ENCODE measurements at places on chromosomes 12 and 14.

GRCh38 chr12:1660304-1661187, 30.3 kb upstream of the ADIPOR2 start:
- no peak for DNase-seq

- DNase-seq, result no peak
Observed at GRCh38 chr14:77187649-77188012, 6.0 kb downstream of the TMEM63C start.

DNA sequence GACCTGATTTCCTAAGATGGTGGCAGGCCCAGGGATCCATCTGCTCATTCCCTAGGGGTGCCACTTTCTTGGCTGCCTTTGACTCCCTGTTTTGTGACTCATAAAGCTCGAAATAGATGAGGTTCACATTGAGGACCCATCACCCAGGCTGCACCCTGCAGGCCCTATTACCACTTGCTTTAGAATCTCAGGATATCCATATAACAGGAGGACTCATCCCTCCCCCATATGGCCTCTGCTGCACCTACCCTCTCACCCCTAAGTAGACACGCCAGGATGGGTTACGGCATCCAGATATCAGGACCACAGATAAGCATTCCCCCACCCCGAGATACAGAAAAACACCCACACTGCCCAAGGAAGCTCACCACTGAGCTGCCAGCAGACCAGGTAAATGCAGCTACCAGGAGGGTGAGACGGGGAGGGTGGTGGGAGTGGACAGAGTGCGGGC, 155.7 kb downstream of the DPF3 start:
- no peak for DNase-seq

- peak; percentile 32 for DNase-seq
Observed at GRCh38 chr12:30862486-30862885, 64.1 kb upstream of the TSPAN11 start.

DNA sequence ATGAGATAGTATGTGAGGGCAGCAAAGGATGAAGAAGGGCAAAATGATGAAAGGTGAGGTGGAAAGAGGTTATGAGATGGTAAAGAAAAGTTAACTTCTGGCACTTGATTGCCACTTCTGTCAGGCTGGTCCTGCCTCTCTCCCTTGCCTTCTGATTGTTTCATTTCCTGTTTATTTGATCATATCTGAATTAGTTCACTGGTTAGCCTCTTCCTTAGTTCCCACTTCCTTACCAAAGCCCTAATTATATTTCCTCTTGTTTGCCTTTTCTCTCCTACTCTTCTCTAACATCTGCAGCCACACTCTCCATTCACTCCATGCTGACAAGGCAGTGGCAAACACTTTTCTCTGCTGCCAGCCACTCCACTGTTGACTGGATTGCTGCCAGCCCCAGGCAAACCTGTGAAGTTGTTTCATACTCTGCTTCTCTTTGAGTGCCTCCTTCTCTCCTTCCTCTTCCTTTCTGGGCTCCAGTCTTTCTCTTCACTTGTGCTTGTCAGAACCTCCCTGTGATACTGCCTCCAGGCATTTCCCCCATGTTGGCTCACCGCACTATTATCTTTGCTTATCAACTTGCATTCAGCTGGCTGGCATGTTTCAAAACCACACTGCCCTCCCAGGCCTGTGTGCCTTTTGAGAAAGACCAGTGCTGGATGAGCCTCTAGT, 8.1 kb downstream of the PNP start:
- DNase-seq, result no peak

GRCh38 chr14:103071544-103072251, 12.3 kb upstream of the LBHD2 start:
- DNase-seq, result no peak

- DNase-seq, result no peak
Observed at GRCh38 chr12:118063576-118064391, 2.8 kb upstream of the WSB2 start.

- DNase-seq, result no peak
Observed at GRCh38 chr14:72515779-72516770, 377.8 kb downstream of the DPF3 start.

GRCh38 chr14:61470261-61470960, 149.0 kb downstream of the PRKCH start:
- DNase-seq, result peak; percentile 69

GRCh38 chr12:92503971-92504593, 198.7 kb upstream of the PLEKHG7 start:
- peak; percentile 60 for DNase-seq

- peak; percentile 72 for DNase-seq
Observed at GRCh38 chr14:49621114-49621881, 699 bp downstream of the MGAT2 start.

GRCh38 chr12:12428961-12429657, 72.2 kb downstream of the BORCS5 start:
- DNase-seq, result no peak

GRCh38 chr14:96662116-96662970, 134.8 kb upstream of the VRK1 start:
- DNase-seq, result no peak

Data from NCI-H1092 (cell line).